Metanephros (tissue), 2 donors: ENCODE measurements at places on chromosomes 12 and 14. TPM values are rescaled to one million over a fixed set of nuclear protein-coding genes. Genes with fewer than 3 reads are reported as not detected.

The CLEC2A gene
- not detected for total RNA-seq

The GPRC5D gene
- not detected for total RNA-seq

The CCDC196 gene
- not detected for total RNA-seq

The CCDC88C gene
- total RNA-seq: 38.6 TPM

The SLC38A4 gene
- total RNA-seq: 8.8 TPM

The OASL gene
- total RNA-seq: 0.70 TPM

The POTEM gene
- not detected for total RNA-seq

The HOXC5 gene
- total RNA-seq: 4.0 TPM

The AMDHD1 gene
- 0.88 TPM for total RNA-seq
